Activated naive CD4-positive, alpha-beta T cell treated with anti-CD3 and anti-CD28 coated beads, Interleukin-2, amount 50 U/mL, for 72 hours (primary cell): ENCODE measurements at places on chromosomes 6 and 20.

- no peak for DNase-seq
These were observed 18.4 kb downstream of the FOXP4 start for GRCh38 chr6:41564448-41565142.

GRCh38 chr6:71031912-71032311, 75.1 kb upstream of the B3GAT2 start:
- DNase-seq, result no peak

DNA sequence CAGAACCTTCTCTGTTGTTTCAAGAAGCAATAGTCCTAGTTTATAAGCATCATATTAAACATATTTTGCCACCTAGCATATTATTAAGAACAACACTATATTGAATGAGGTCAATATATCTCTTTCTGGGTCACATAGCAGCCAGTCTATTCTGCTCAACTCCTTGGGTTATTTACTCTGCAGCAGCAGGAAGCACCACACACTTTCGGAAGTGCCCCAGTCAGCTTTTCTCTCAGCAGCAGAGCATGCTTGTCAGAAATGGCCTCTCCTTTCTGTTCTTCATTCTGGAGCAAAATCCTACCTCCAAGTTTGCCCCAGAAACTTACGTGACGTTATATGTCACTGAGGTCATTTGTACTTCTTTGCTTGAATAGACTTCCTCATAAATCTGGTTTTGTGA, 22.7 kb downstream of the CFAP206 start:
- DNase-seq, result no peak

DNA sequence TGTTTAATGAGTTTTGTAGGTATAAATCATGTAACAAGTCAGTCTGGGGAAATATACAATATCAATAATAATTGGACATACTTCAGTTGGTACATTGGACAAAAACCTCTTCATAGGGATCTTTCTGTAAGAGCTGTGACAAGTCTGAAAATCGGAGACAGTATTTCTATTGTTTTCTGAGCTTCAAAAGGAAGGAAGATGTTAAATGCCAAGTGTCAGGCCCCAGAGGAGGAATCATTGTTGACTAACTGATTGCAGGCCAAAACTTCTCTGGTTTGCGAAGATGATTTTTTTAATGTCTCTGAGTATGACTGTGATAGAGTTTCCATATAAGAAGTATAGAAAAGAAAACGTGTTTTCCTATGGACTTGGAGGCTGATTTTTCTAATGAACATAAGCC, 316.4 kb downstream of the RNF144B start:
- DNase-seq, result no peak

DNA sequence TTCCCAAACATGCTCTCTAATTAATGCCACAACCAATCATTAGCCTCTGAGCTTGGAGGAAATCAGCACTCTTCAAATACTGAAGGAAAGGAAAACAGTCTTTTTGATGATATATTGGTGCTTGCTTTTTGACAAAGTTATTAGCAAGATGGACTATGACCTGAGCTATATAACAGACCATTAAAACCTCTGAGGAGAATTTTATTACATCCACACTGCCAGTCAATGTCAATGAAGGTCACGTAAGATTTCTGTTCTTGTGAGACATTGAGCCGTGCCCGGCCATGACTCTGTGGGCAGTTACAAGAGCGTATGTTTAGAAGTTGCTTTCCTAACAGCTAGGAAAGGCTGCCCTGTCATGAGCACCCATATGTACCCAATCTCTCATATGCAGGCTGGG, 659.0 kb downstream of the UTRN start:
- DNase-seq, result no peak

GRCh38 chr20:20783450-20783849, 71.0 kb upstream of the RALGAPA2 start:
- DNase-seq, result no peak

DNA sequence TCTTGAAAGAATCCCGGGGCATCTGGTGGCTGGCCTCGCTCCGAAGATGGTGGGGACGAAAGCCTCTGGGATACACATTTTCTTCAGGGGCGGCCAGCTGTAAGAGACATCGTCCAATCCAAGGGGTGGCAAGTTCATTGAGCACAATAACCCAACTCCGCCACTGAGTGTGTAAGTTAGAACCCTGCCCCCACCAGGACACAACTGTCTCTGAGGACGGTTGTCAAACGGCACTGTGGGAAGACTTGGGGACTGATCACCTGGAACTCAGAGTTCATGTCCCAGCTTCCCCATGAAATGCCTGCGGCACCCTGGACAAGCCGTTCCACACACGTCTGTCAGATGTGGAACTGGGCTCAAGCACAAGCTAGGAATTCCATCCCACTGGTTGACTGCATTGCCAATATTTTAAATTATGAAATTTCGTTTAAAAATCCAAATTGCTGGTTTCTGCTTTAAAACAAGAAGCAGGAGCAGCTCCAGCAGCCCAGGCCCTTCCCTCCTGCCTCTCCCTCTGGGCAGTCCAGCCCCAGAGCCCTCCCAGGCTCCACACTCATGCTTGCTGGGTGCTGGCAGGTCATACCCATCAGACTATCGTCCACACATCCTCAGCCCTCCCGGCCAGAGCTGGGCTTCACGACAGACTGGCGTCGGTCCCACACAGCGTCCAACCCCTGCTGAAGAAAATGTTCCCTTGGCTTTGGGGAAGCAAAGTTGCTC, 80.9 kb upstream of the AFDN start:
- DNase-seq, result no peak

DNA sequence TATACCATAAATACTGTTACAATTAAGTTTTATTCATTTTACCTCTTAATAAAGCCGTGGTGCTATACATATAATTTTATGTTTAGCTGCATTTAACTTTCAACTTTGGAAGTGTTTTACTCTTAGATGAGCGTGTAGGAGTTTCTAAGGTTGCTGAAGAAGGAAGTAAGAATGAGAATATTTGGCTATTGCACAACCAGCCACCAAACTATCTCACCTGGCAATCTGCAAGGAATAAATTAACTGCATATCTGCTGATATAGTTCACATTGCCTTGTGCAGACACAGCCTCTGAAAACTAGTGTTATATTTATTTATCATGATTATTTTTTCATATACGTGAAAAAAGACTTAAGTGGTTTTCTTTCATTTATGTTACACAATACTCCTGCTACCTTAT, 230.4 kb downstream of the PLCB1 start:
- DNase-seq, result no peak

- no peak for DNase-seq
These were observed 11.5 kb downstream of the SDC4 start for GRCh38 chr20:45336530-45337366.

DNA sequence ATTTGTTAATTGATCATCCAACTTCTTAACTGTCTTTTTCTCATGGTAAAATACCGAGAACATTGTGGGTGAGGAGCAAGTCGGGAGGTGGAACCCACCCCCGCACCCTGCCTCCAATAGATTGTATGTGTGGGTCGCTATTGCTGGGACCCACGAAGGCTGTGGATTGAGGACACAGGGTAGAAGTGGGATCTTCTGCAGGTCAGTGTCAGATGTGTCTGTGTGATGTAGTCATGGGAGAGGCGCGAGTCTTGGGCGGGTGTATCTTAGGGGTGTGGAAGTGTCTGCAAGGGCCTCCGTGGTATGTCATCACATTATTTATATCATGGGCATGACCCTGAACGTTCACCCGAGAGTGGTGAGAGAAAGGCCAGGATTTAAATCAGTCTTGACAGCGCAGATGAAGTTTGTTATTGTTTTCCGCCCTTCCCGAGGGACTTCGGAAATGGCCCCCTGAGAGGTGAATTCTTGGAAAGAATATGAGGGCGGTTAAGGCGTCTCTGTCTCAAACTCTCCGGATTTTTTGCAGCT, 472 bp upstream of the PAQR8 start:
- DNase-seq, result no peak

DNA sequence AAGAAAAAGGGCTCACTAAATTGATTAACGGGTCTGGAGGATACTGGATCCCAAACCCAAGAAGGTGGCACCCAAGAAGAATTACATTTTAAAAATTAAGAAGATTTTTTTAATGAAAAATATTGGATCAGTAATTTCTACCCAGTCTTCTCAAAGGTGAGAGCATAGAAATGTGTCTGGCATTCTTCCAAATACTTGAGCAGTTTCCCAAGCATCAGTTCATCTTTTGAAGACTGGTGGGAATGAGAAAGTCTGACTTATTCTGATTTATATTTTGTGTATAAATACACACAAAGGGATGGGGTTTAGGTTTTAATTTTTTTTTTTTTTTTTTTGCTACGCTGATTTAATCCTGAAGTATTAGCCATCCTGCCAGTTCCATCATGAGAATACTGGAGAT, 3.3 kb downstream of the MGME1 start:
- no peak for DNase-seq

DNA sequence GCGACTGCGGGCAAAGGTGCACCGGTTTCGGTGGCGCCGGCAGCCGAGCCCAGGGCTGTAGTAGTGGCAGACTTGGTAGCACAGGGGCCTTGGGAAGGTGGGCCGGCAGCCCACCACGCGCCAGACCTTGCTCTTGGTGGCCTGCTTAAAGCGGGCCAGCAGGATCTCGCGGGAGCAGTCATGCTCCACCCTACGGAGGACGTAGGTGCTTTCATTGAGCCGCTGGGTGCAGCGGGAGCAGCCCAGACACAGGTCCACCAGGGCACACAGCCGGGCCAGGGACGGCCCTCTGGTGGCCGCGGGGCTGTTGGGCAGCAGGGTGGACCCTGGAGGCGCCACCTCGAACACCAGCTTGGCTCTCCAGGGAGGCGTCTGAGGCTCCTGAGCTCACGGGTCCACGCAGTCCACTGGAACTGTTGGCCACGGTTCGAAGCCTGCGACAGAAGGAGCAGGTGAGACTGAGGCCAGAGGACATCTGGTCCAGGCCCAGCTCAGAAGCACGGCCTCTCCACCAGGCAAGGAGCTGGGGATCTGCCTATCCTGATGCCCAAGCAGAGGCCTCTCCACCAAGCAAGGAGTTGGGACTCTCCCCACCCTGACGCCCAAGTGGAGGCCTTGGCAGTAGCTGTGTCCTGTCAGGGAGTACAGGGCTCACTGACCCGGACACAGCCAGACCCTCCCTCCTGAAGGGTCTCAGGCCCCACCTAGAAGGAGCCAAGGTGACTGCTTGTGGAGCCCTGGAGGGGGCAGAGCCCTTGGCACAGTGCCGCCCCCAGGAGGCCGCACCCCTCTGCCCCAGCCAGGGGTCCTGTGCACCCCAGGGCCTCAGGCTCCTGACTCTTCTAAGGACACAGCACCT, 1.0 kb downstream of the HELZ2 start:
- no peak for DNase-seq

GRCh38 chr6:20769631-20770030, 235.4 kb downstream of the CDKAL1 start:
- DNase-seq, result no peak

DNA sequence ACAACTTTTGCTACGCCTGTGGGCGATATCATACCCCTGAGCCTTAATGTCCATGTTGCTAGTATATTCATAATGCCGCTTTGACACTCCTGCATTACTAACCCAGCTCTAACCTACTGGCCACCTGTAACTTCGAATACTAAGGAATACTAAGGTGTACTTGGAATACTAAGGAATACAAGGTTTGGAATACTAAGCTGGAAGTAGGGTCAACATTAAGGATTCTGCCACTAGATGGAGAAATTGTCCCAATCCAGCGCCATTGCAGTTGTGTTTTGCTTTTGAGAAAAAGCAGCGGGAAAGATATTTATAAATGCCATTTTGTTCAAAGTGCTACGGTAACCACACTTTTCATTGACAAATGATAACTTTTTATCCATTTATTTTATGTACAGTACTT, 10.7 kb downstream of the TBXT start:
- DNase-seq, result no peak

GRCh38 chr20:19735446-19735845, 22.6 kb upstream of the RIN2 start:
- DNase-seq, result no peak

GRCh38 chr6:35312807-35313206, 15.2 kb downstream of the DEF6 start:
- DNase-seq, result no peak

GRCh38 chr6:170575250-170575649, 9.2 kb downstream of the PDCD2 start:
- no peak for DNase-seq

DNA sequence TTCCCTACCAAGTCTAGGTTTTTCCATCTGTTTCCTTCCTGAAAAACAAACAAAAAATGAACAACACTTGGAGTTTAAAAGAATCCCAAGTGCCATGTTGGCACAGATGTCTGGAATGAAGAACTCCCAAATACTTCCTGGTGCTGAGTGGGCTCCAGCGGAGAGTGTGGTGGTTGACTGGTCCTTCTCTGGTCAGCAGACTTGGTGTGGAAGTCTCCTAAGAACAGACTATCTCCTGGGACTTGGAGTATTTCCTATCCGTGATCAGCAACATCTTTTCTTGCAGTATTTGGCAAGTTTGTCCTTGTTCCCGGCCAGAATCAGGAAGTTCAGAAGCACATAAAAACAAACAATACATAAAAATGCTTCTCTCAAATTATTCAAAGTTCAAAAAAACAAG, 154.1 kb downstream of the MTFR2 start:
- DNase-seq, result no peak

- no peak for DNase-seq
These were observed 899.3 kb upstream of the MAP3K7 start for GRCh38 chr6:91486200-91486599.

- DNase-seq, result no peak
These were observed 111.2 kb downstream of the CDK19 start for GRCh38 chr6:110703906-110704594.

- DNase-seq, result no peak
These were observed 282.6 kb upstream of the EYS start for GRCh38 chr6:65989676-65990075.

DNA sequence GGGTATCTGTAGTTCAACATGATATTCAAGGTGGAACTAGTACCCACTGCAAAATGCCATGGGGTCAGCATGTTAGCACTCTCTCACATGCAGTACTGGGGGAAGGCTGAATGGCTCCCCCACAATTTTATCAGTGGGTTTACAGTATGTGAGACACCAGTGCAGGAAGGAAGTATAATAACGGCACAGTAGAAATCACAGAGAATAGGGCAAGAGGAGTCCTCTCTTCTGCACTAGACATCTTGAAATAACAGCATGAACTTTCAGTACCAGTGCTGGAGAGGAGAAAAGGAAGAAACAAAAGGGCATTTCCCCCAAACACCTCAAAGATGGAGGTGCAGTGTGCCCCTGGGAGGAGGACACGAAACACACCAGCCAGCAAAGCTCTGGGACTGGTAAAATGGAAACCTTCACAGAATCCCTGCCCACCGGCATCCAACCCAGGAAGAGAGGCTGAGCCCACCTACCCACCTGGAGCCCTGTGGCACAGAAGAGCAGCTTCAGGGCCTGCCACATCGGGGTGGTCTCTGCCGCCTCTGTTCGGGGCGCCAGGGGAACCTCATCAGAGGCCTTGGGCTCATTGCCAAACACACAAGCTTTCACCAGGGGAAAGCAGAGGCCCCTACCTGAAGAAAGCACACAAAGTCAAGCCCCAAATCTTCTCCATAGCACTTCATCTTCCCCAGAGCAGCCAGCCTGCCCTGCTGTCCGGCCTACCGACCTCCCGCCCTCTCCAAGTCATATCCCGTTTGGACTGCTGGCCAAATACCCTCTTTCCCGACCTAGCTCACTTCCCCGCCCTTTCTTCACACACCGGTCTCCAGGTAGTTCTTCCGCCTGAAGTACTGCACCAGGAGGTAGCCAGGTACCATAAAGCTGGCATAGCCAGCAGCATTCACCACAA, 1.2 kb downstream of the SLC35B2 start:
- DNase-seq, result no peak
